Stimulated activated CD8-positive, alpha-beta memory T cell treated with anti-CD3 and anti-CD28 coated beads, Interleukin-15, amount 100 ng/mL, for 48 hours (primary cell): ENCODE measurements at places on chromosomes 2 and 18.

DNA sequence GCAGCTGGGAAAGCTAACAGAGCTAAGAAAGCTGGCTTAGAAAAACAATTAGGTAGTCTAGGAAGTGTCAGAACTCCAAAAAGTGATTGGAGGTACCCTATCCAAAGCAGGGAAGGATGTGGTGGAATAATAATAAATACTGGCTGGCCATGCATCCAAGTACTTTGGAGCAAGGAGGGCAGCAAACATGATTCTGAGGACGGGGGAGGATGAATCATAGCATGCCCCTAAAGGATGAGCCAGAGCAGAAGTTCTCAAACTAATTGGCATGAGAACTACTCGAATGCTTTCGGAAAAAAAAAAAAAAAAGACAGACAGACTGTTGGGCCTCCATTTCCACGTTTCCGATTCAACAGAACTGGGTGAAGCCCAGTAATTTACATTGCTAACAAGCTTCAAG lies 2.4 kb downstream of the CWC22 start:
- no peak for DNase-seq

DNA sequence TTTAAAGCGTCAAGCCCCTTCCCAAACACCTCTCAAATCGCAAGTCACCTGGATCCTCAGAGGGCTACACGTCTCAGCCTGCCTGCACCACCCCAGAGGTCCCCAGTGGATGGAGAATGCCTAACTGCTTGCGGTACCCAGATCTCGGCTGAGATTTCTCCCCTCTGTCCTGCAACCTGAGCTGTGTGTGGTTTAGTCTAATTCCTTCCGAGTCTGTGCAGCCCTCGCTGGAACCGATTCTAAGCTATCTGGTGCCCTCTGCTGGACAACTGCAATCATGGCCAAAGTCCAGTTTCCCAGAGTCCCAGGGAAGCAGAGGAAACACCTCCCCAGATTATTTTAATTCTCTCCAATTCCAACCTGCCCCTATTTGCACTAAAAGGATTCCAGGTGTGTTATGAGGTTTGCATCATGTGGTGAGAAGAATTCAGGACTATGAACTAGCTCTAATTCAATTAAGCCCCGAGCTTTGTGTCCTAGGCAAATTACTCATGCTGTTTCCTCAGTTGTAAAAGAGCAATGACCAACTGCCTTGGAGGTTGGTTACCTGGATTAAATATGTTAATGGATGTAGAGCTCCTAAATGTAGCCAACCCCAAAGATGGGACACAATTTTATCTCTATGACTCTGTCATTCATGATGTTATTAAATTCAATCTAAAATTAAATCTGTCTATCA lies 276.1 kb upstream of the NCKAP5 start:
- peak; percentile 6 for DNase-seq

DNA sequence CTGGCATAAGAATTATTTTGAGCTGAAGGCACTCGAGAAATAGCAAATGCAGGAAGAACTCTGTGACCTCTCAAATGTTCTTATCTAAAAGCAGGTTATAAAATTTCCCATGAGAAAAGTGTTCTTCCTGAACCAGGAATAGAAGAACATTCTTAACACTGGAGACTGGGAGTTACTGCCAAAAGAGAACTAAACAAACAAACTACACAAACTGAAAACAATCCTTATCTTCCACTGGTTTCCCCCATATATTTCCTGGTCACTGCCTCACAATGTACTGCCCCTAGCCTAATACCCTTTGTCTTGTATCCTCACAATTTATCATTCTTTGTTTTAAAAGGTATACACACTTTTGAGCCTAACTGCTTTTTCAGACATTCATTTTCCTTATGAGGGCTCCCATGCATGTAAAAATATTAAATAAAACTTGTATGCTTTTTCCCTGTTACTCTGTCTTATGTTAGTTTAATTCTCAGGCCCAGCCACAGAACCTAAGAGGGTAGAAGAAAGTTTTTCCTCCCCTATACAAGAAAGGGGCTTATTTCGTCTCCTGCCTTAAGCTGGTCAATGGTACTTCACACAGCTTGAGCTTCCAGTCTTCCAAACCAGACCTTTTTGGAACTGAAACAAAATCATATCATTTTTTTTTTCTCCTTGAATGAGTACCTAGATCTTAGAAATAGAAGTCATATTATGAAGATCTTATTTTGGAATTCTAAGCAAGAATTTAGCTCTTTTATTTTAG lies 110.6 kb downstream of the MSTN start:
- no peak for DNase-seq

DNA sequence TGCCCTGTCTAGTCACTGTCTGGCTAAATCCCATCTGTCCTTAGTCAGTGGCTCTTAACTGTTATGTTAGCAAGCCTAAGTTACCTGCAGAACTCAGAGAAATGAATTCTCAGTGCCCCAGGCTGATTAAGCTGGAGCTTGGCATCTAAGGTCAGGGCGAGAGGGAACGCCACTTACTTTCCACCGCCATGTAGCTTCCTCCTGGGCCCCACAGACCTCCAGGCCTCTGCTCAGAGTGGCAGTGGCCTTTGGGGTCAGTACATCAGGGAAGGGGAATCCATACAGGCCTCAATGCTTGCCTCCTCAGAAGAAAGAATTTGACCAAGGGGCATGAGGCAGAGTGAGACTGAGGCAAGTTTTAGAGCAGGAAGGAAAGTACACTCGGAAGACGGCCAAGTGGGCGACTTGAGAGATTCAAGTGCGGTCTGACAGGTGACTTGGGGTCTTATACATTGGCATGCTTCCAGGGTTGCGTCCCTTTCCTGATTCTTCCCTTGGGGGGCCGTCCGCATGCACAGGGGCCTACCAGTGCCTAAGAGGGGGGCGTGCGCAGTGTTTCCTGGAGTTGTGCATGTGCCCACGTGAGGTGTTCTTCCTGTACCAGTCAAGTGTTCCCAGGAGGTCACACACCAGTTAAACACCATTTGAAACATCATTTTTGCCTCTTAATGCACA lies 64.1 kb downstream of the EMILIN2 start:
- no peak for DNase-seq

DNA sequence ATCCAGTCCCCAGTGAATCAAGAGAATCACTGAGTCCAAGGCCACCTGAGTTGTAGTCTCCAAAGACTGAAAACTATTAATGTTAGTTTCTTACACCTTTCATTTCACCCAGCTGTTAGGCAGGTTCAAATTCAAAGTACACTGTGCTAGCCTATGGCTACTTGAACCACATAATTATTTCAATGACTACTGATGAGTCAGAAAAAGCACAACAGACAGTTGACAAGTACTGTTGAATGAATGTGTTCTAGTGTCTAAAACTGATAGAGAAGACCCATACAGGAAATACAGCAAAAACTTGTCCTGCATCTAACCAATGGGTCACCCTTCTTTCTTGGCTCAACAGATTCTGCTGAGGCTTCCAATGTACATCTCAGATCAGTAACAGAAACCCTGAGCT lies 160.9 kb downstream of the MYO5B start:
- DNase-seq = no peak

- DNase-seq = no peak
These were observed 176.7 kb upstream of the SMAD2 start for GRCh38 chr18:48106976-48107781.

DNA sequence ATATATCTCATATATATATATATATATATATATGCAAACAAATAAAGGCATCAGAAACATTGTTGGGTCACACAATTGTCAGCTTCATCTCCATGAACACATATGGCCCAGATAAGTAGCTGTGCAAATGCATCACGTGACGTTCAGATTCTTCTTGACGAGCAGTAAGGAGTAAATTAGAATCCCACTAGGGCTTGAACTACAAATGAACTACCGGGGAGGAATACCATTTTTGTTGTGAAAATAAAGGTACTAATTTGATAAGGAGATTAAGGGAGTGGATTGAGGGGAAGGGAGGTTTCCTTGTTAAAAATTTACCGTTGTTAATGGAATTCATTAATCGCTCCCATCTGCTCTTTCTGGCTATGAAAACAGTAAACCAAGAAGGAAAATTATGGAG lies 186.5 kb upstream of the COPS8 start:
- no peak for DNase-seq

DNA sequence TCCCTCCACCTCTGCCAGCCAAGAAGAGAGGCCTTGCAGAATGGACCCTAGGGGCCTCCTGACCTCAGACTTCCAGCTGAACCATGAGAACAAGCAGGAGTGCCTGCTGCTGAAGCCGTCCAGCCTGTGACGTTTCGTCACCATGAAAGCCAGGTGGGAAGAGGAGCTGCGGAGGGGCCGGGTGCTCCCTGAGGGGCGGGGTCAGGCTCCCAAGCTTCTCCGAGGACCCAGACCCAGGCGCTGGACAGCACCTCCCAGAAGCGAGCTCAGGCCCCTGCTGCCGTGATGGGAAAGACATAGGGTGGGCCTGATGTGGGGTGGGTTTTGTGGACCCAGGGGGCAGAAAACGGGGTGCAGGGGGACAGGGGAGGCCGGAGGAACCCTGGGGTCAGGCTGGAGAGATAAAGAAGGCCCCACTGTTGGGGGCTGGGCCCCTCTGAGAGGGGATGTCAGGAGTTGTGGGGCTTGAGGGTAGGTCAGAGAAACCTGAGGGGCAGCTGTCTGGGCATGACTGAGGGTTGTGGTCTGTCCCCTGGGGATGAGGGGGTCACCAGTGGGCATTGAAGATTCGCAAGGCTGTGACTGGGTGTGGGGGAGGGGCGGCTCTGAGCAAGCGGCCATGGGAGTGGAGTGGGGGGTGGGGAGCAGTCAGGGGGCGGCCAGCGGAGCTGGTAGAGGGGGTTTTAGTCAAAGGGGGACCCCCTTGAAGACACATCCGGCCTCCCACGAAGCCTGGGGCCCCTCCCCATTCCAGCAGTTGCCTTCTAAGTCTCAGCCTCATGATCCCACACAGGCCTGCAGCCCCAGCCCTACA lies 73.4 kb upstream of the ODC1 start:
- no peak for DNase-seq

- no peak for DNase-seq
These were observed 873.7 kb downstream of the CNTNAP5 start for GRCh38 chr2:124898827-124899226.

DNA sequence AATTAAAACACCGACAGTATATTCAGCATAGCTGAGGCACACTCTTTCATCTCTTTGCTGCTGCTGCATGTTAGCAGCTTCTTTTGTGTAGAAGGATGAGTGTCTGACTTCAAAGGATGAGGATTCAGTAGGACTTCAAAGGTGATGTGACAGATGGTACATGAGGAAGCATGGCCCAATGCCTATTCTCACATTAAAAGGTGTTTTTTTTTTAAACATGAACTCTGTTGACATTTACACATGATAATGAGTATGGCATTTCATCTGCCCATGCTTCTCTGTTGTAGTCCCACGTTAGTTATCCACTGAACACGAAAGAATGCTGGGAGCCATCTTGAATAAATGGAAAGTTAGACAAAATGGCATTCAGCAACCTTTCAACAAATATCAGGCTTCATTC lies 1950.8 kb upstream of the PIK3C3 start:
- DNase-seq = no peak

DNA sequence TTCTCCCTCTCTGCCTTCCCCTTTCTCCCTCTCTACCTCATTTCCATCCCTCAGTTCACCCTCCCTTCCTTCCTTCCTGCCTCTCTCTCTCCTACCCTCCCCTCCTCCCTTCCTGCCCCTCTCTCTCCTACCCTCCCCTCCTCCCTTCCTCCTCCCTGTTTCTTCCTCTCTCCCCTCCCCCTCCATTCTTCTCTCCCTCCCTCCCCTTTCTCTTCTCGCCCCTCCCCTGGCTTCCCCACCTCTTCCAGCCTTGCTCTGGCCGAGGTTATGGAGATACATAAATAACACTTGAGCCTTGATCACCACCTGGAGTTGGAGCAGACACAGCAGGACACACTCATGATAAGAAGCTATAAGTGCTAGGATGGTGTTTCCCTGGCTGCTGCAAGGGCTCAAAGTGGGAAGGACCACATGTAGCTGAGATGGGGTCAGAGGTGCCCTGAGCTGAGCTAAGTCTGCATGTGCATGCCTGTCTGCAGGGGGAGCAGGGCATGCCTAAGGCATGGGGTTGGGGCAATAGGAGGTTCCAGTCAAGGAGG lies 326.1 kb upstream of the HS6ST1 start:
- DNase-seq = no peak
